ENCODE measurements at places on chromosomes 7 and 10. TPM values are rescaled to one million over a fixed set of nuclear protein-coding genes. Genes with fewer than 3 reads are reported as not detected.

CHN2 gene
- total RNA-seq, result 0.32 TPM

DNA sequence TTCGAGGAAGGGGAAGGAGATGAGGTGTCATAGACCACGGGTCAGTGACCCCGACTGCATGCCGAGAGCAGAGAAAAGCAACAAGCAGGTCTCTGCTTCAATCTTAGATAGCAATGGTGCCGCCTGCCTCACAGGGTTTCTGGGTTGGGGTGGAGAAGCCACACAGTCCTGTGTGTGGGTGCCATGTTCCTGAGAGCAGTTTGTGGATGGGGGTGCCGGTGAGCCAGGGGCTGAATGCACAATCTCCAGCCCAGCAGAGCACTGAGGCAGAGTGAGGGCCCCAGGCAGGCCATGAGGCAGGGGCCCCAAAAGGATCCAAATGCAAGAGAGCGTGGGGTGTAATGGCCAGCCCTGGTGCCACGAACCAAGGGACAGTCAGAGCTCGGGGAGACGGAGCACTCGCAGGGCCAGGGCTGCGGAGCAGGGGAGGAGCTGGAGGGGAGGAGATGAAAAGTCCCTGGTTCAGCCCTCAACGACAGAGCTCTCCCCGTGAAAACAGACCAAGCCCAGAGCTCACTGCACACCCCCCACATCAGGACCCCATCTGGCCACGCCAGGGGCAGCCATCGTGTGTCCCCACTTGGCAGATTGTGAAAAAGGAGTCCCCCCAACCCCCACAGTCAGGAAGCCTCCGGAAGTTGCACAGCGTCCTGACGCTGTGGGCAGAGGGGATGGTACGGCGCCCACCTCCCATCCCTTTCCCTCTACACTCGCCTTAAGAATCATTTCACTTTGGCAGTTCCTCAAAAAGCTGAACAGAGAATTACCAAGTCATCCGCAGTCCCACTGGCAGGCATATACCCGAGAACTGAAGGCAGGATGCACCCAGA, 19.9 kb downstream of the WDR86 start:
- DNase-seq, result no peak

- peak; percentile 81 for DNase-seq
Observed at GRCh38 chr10:80442879-80443278, 11.2 kb upstream of the TSPAN14 start.

DNA sequence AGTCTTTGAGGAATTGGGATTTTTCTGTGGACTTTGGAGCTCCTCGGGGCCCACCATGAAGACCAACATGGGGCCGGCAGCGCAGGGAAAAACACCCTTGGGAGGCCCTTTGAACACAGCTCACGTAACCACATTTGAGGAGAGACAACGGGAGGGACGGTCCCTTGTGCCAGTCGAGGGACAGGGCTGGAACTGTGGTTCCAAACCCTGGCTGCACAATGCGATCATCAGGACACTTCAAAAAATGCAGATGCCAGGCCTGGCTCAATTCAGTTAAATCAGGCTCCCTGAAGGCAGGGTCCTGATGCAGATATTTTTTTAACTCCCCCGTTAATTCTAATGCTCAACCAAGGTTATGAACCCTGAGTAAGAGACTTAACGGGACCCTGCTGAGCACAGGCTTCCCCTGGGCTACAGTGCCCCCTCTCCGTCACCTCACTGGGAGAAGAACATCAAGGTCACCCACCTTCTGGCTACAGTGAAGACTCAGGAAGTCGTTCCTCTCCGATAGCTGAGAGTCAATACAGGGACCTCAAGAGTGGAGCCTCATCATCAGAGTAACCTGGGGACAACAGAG, 30.4 kb downstream of the LYZL1 start:
- no peak for DNase-seq

Measured in fibroblast of villous mesenchyme (primary cell).